ENCODE measurements at places on chromosomes 5 and 9. TPM values are rescaled to one million over a fixed set of nuclear protein-coding genes. Genes with fewer than 3 reads are reported as not detected.

DNA sequence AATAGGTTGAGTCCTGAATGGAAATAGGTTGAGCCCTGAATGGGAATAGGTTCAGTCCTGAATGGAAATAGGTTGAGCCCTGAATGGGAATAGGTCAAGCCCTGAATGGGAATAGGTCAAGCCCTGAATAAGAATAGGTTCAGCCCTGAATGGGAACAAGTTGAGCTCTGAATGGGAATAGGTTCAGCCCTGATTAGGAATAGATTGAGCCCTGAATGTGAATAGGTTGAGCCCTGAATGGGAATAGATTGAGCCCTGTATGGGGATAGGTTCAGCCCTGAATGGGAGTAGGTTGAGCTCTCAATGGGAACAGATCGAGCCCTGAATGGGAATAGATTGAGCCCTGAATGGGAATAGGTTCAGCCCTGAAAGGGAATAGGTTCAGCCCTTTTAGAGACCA lies 590.8 kb upstream of the ADAMTS16 start:
- no peak for DNase-seq

The NUTM2F gene
- not detected for total RNA-seq

DNA sequence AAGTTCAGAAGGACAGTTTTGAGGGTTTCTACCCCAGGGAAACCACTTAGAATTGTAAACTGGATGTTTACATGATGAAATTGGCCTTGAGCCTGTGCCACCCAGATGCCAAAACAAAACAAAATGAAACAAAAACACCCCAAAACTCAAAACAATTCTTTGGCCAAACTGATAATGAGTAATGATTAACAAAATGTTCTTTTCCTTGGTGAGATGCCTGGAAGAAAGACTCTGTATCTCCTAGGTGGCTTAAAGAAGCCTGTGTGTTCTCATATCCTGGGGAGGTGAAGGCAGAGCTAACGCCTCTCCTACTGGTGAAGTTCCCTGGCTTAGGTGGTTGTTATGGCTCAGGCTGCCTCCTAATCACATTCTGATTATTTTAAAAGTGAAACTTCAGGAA lies 120.5 kb downstream of the NPR3 start:
- DNase-seq: no peak

The BARHL1 gene
- total RNA-seq: not detected

GRCh38 chr5:108905805-108906204 lies 158.1 kb downstream of the FER start:
- DNase-seq: no peak

The ADAMTS13 gene
- 2.6 TPM for total RNA-seq

The DNM1 gene
- 0.63 TPM for total RNA-seq

GRCh38 chr5:76716456-76717157 lies 681 bp downstream of the F2R start:
- DNase-seq: peak; percentile 32

The NR6A1 gene
- total RNA-seq: 0.83 TPM

DNA sequence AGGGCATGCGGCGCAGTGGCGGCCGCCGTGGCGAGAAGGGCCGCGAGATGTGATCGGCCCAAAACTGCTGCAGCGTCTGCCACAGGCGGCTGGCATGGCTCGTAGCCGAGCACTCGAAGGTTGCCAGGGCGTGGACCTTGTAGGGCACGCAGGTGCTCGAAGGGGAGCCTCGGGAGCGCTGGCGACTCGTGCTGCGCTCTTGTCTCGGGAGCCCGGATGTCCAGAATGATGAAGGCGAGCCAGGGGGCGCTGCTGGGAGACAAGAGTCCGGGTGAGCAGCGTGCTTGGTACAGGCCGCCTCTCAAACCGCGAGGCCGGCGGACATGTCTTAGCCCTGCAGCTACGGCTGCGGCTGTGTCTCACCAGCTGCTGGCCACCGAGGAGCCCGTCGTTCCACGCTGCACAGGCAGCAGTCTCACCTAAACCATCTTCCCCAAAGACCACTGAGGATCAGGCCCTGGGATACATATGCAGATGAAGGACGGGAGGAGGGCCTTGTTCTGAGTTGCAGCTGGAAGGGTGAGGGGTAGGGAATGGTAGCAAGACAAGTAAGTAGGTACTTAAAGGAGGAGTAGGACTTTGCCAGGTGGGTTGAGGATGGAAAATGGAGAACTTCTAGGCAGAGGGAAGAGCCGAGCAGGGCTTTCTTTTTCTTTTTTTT lies 1.7 kb downstream of the CBY3 start:
- peak; percentile 87 for DNase-seq

GRCh38 chr5:143398451-143399237 lies 4.8 kb downstream of the NR3C1 start:
- no peak for DNase-seq

DNA sequence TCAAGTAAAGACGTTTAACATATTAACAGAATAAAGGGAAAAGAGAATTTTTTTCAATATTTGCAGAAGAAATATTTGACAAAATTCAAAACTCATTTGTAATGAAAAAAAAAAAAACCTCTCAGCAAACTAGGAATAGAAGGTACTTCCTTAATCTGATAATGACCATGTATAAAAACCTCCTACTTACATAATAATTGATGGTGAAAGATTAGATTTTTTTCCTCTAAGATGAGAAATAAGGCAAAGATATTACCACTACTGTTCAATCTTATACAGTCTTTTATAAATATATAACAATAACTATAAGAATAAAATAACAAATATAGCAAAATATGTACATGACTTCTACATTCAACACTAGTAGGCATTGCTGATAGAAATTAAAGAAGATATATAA lies 424.6 kb upstream of the KLF4 start:
- no peak for DNase-seq

The ENC1 gene
- 0.29 TPM for total RNA-seq

DNA sequence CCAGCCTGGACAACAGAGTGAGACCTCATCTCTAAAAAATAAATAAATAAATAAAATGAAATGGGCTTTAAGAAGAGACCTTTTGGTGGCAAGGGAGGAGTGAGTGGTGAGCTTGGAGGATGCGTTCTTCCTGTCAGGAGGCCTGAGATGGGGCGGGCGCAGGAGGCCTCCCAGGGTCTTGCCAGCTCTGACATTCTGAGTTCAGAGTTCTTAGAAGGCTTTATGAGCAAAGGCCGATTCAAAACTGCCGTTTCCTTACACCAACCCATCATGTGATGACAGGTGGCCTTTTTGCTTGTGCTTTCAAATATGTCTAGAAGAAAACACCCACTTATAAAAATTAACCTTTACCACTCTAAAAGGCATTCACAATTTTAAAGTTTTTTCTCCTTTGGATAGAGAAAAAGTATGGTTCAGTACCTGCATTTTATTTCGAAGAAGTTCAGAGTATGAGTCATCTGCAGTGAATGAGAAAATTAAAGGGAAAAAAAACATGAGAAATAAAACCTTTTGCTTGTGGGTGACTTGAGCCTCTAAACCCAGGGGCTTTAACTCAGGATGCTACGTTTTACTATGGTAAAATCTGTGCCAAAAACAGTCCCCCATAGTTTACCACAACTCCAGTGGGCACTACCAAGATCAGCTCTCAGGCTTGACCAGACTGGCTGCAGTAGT lies 157.4 kb upstream of the OTULINL start:
- DNase-seq: peak; percentile 61

The FAM169A gene
- 9.0 TPM for total RNA-seq

The PRDM9 gene
- not detected for total RNA-seq

DNA sequence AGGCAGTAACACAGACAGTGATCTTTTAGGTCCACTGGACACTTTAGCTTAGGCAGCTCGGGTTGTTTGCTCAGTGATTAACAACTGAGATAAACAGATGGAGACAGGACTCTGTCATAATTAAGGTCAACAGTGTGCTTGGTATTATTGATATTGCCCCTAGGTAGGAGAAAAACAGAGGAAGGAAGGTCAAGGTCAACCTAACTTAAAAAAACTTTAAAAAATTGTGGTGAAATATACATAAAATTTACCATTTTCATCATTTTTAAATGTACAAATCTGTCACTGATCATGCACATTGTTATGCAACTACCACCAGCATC lies 2.1 kb upstream of the HSPA4 start:
- no peak for DNase-seq

DNA sequence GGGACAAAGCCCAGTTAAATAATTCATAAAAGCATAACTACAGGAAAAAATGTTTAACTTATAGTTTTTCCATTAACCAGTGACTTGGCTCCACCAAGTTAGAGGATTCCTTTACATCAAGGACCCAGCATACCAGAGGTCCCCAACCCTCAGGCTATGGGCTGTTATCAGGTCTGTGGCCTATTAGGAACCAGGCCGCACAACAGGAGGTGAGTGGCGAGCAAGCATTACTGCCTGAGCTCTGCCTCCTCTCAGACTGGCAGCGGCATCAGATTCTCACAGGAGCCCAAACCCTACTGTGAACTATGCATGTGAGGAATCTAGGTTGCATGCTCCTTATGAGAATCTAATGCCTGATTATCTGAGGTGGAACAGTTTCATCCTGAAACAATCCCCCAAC lies 303.1 kb downstream of the ELAVL2 start:
- no peak for DNase-seq

DNA sequence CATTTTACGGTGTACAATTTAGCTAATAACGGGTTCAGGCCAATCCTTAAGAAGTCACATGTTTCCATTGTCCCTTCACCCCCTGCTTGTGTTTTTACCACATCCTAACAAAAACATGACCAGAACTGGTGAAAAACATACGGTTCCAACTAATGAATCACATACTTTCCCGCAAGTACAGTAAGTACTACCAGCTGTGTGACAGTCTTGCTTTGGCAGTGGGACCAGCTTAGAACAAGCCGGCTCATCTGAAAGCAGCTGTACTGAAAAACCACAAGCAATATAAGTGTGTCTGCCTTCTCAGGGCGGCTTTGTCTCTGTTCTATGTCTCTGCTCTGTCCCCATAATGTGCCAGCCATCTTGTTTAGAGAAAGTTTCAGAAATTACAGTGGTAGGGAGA lies 242.5 kb downstream of the BNC2 start:
- no peak for DNase-seq

The FBXO4 gene
- total RNA-seq: 21.7 TPM

The PLPPR1 gene
- total RNA-seq: not detected

The GLDC gene
- 9.9 TPM for total RNA-seq

The C7 gene
- not detected for total RNA-seq

- no peak for DNase-seq
Observed at GRCh38 chr5:34976347-34976746, 47.0 kb downstream of the DNAJC21 start.

The GPR21 gene
- not detected for total RNA-seq

The SLC36A3 gene
- not detected for total RNA-seq

- no peak for DNase-seq
Observed at GRCh38 chr9:131423171-131423581, 29.3 kb downstream of the PRRC2B start.

DNA sequence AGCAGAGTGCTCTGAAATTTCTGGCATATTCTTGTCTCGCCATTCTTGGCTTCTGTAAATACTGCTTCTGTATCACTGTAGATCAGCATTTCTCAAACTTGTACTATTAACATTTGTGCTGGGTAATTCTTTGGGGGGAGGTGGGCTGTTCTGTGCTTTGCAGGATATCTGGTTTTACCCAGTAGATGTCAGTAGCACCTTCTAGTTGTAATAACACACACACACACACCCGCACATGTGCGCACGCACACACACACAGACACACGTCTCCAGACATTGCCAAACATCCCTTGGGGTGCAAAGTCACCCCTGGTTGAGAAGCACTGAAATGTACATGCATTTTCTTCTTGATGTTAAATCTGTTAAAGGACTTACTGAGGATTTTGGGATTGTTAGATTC lies 304.1 kb downstream of the MAT2B start:
- no peak for DNase-seq

- DNase-seq: peak; percentile 25
Observed at GRCh38 chr9:125659954-125660353, 47.1 kb downstream of the MAPKAP1 start.

GRCh38 chr5:43429706-43430105 lies 17.5 kb upstream of the CCL28 start:
- no peak for DNase-seq

DNA sequence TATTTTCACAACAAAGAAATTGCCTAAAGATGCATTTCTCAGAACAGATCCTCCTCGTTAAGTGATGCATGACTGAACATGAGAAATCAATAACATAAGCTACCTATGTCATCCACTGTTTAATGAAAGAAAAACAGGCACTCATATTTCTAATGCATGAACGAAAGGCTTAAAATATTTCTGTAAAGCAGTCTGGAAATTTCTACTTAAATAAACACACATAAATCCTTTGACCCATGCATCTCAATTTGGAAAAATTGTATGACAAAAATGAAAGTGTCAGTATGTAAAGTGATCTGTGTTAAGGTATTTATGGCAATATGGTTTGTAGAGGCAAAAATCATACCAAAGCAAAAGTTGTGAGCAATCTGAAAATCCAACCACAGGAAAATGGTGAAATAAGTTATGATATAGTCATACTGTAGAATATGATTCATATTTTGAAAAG lies 399.2 kb upstream of the GRAMD2B start:
- DNase-seq: no peak

The ZFP2 gene
- total RNA-seq: 0.27 TPM

DNA sequence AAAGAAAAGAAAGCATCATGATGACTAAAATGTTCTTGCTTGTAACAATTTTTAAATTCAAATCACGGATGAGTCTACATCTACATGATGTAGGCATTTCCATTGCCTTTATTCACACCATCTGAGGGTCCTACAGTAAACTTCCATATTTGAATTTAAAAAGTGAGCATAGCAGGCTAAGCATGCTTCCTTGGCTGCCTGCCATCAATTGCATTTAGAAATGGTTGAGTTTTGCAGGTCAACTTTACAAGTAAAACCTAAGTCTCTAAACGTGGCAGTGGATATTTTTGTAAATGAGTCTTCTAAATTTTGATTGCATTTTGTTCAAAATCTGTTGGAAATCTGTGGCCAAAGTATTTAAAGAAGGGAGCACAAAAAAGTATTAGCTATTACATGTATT lies 136.5 kb upstream of the PTCH1 start:
- no peak for DNase-seq

- DNase-seq: no peak
Observed at GRCh38 chr9:129027685-129028191, 393 bp downstream of the SH3GLB2 start.

GRCh38 chr5:150065886-150066285 lies 20.5 kb downstream of the CSF1R start:
- no peak for DNase-seq

The KYAT1 gene
- 18.1 TPM for total RNA-seq

- DNase-seq: no peak
Observed at GRCh38 chr5:168073991-168074800, 217.2 kb upstream of the WWC1 start.

- DNase-seq: no peak
Observed at GRCh38 chr5:173395257-173395932, 67.2 kb upstream of the STC2 start.

The PIP5K1B gene
- total RNA-seq: 1.1 TPM

The PCDHGB6 gene
- 0.07 TPM for total RNA-seq

The PCDHB15 gene
- not detected for total RNA-seq

The PHF2 gene
- 16.2 TPM for total RNA-seq

The LRRTM2 gene
- total RNA-seq: 0.07 TPM

DNA sequence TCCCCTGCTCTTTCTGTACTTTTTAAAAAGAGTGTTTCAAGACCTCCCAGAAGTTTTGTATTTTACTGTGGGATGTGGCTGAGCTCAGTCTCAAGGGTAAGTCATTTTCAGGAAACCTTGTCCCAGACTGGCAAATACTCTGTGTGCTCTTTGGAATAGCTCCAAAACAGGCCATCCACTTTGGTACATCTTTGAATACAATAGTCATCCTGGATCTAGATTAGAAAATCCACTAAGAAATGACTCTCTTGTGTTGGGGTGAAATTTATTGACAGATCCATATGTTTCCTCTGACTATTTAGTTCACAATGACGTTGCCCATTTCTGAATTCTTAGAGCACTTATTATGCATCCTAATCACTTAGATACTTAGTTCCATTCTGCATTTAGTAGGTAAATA lies 95.2 kb downstream of the PLCXD3 start:
- DNase-seq: no peak

- no peak for DNase-seq
Observed at GRCh38 chr5:72741805-72742204, 74.7 kb upstream of the TNPO1 start.
